ENCODE measurements at places on chromosomes 2 and 18.

DNA sequence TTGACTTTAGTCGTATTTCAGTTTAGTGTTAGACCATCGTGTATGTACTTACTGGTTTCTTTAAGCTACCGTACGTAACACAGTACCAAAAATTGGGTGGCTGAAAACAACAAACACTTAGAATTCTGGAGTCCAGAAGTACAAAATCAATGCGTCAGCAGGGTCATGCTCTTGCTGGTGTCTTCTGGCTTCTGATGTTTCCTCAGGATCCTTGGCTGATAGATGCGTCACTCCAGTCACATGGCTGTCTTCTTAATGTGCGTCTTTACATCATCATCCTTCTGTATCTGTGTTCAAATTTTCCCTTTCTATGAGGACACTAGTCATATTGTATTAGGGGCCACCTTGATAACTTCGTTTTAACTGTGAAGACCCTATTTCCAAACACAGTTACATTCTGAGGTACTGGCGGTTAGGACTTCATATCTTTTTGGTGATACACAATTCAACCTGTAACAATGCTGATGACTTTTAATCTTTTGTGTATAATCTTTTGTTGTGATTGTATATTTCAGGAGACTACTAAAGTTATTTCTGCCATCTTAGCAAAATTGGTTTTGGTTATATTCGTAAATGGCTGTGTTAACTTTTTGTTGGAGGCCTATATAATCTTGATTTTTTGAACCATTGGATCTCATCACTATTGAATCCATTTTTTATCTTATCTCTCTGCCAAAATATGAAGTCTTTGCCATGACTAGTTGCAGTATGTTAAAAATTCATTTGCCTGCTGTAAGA, 25.4 kb downstream of the ACTR3 start:
- DNase-seq: no peak

- DNase-seq: no peak
Observed at GRCh38 chr2:238659231-238659630, 188.7 kb upstream of the TWIST2 start.

GRCh38 chr2:131035826-131036231, 57.4 kb downstream of the FAM168B start:
- no peak for DNase-seq

DNA sequence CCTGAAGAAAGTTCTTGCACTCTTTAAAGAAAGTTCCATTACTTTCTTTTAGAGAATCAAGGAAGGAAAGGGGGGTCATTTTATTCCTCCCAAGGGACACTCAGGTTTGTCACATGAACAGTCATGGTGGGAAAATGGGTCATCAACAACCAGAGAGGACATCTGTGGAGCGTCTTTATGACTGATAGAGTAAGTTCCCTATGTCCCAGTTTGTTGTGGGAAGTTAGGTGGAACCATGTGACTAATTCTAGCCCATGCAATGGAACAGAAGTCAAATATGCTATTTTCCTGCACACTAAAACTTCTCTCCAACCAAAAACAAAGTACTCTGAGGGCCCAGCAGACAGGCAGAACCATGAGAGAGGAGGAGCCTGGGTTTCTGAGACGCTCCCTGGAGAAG, 165.6 kb upstream of the SERTAD2 start:
- no peak for DNase-seq

DNA sequence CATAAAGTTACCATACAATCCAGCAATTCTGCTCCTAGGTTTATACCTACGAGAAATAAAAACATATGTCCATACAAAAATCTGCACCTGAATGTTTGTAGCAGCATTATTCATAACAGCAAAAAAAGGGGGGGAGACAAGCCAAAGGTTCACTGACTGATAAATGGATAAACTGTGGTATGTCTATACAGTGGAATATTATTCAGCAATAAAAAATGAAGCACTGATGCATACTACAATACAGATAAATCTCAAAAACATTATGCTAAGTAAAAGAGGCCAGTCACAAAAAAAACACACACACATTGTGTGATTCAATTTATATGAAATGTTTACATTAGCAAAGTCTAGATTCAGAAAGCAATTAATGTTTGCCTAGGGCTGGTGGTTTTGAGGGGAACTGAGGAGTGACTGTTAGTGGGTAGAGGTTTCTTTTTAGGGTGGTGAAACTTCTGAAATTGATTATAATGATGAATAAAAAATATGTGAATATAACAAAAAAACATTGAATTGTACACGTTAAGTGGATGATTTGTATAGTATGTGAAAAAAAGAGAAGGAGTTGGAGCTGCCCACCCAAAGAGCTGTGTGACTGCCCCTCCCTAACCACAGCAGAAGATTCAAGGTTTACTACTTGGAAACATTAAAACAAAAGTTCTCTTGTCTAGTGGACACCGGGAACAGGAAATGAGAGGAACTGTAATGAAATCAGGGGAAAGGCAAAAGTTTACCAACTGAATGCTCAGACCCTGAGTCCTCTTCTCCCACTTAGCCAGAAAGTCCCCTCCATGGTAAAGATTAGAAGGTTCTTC, 13.4 kb downstream of the COLEC12 start:
- DNase-seq: no peak

DNA sequence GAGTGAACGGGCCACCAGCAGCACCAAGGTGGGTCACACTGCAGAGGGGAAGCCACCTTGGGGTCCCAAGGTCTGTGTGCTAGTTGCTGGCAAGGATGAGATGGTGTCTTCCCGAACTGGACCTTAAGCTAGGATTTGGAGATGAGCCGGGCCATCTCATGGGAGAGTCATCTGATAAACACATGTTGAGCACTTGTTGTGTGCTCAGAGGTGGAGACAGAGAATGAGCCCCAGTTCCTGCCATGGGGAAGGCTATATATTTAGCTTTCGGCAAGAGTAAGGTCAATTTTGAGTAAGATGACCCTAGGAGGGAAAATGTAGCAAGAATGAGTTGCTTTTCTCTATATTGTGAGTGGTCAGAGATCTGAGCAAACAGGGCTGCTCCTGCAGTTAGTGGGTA, 41.4 kb upstream of the RPL31 start:
- no peak for DNase-seq
